ENCODE measurements at places on chromosomes 4 and X.

- DNase-seq, result no peak
Measured at GRCh38 chr4:105622269-105622668, 69.8 kb downstream of the ARHGEF38 start.

GRCh38 chr4:140374130-140374477, 658 bp downstream of the SCOC start:
- DNase-seq, result no peak

DNA sequence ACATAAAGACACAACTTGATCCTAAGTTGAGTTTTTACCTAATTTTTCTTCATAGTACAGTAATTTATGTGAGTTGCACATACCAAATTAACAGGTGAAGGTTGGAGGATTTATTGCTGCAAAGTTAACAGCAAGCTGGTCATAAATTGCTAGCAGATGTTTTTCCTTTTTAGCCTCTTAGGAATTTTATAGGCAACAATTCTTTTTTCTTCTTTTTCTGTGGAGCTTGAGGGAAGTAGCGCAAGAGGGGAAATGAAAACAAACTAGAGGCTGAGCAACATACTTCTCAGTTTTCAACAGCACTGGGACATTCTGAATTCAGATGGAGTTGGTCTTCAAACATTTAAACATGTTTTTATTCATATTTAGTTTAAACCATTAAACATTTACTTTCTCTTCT, 63.7 kb upstream of the TLR2 start:
- no peak for DNase-seq

- DNase-seq, result no peak
Measured at GRCh38 chr4:163680386-163681098, 186.1 kb downstream of the TMA16 start.

DNA sequence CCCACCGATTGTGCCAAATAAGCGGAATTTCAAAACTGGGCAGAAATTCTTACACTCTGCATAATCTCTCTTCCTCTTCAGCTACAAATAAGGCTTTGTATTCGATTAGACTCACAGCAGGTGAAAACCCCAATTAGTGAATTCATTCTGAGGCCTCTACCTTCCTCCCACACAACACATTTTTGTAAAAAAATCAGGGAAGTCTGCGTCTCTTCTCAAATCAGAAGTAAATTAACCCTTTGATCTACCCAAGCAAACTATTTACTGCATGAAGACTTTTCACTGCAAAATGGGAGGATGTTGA, 200.6 kb upstream of the FTHL17 start:
- DNase-seq, result no peak

GRCh38 chr4:116070283-116070682, 956.9 kb upstream of the NDST4 start:
- no peak for DNase-seq

DNA sequence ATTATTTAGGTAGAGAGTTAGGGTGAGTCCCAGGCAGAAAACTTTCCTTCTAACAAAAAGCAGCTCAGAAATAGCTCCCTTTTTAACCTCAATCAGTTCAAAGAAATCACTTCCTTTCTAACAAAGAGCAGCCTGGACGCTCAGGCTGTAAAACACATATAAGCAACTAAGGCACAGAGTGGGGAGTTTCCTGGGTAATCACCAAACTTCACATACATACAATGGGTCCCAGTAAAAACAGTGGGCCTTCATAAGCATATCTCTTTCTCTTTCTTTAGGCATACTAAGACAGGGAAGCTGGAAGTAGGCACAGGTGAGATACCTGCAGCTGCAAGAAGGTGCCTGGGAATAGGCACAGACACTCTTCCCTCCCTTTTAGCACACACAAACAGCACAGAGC, 4.9 kb upstream of the NAF1 start:
- DNase-seq, result no peak

- DNase-seq, result no peak
Measured at GRCh38 chr4:144787365-144788258, 141.7 kb downstream of the HHIP start.

DNA sequence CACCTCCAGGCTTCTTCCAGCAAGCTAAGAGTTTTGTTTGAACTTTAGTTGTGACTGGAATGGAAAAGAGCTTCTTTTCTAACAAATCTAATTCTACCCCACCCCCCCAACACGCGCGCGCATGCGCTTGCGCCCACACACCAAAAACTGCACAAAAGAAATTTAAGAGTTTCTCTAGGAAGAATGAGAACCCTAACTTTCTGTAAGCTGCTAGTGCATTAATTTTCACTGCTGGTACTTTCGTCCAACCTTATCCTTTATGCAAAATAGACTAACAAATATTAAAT, 9.0 kb upstream of the INTU start:
- no peak for DNase-seq

- no peak for DNase-seq
Measured at GRCh38 chr4:19300213-19300612, 951.5 kb upstream of the SLIT2 start.

GRCh38 chrX:53018627-53019026, 30.0 kb upstream of the GPR173 start:
- DNase-seq, result no peak

DNA sequence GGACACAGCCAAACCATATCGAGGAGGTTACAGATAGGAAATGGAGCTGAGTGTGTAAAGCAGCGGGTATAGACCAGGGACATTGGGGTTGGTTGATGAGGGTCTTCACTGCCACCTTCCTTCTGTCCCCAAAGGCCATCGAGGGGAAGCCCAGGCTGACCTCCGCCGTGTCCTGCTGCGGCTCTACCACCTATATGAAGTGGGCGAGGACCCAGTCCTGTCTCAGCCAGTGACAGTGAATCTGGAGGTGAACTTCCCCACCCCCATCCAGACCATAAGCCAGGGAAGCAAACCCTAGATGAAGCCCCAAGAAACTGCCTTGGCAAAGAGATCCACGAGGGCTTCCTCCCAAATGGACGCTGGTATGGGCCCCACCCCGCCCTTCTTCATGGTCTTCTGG, 23.2 kb upstream of the MRFAP1 start:
- no peak for DNase-seq

DNA sequence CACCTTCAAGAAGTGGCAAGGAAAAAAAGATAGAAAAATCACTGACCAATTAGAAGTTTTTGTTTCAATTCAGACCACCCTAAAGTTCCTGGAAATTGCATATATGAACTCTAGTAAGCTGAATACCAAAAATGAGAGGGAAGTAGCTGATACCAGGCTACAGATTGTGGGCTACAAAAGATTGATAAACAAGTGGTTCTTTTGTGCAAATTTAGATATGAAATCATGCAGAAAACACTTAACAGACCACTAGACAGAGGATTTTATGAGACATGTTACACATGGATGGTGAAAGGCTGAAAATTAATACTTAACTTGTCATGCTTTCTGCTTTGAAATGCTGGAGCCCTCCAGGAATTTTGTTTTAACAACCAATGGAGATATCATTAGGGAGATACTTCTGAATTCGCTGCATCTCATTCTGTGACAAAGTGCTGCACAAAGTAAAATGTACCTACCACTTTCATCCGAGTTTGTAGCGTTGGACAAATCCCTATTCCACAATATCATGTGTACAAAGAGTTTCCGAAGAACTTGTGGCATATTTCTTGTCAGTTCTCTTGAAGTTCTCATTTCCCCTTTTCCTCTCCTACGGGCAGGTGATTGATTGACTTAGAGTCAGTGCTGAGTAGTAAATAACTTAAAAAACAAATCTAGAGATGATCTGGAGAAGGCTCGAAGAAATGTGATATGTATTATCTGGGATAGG, 235.0 kb downstream of the PALLD start:
- DNase-seq, result no peak

Measured in NK-92 treated with Interleukin-12 subunit alpha and Interleukin-12 subunit beta, amount 100 ng/mL, for 24 hours (cell line).